ENCODE measurements at places on chromosomes 1 and 21.

DNA sequence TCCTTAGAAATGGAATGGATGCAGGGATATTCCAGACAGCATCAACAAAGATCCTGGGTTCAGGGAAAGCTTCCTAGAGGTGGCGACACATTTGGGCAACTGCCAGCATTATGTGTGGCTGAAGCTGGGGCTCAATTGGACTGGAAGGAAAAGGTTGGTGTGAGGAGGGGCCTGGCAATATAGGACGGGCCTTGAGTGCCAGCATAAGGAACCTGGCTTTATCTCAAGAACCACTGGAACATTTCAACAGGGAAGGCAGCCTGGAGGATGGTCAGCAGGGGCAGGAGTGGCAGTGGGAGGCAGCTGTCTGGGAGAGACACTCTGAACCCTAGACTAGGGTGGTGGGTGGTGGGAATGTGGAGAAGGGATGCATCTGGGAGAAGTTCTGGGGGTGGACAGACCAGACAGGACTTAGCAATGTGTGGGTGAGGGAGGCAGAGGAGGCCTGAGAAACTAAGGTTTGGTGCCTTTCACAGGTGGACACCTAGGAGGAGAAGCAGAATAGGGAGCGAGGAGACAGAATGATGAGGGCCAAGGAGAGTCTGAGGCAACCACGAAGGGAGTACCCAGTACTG is 3.5 kb downstream of the SH3BGRL3 start:
- DNase-seq, result no peak

DNA sequence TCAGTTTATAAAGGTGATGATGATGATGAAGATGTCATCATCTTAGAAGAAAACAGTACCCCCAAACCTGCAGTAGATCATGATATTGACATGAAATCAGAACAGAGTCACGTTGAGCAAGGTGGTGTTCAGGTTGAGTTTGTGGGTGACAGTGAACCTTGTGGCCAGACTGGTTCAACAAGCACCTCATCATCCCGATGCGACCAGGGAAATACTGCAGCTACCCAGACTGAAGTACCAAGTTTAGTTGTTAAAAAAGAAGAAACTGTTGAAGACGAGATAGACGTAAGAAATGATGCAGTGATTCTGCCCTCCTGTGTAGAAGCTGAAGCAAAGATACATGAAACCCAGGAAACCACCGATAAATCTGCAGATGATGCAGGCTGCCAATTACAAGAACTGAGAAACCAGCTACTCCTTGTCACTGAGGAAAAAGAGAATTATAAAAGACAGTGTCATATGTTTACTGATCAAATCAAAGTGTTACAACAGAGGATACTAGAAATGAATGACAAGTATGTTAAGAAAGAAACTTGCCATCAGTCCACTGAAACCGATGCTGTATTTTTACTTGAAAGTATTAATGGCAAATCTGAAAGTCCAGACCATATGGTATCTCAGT is 16.0 kb upstream of the CHAF1B start:
- no peak for DNase-seq

DNA sequence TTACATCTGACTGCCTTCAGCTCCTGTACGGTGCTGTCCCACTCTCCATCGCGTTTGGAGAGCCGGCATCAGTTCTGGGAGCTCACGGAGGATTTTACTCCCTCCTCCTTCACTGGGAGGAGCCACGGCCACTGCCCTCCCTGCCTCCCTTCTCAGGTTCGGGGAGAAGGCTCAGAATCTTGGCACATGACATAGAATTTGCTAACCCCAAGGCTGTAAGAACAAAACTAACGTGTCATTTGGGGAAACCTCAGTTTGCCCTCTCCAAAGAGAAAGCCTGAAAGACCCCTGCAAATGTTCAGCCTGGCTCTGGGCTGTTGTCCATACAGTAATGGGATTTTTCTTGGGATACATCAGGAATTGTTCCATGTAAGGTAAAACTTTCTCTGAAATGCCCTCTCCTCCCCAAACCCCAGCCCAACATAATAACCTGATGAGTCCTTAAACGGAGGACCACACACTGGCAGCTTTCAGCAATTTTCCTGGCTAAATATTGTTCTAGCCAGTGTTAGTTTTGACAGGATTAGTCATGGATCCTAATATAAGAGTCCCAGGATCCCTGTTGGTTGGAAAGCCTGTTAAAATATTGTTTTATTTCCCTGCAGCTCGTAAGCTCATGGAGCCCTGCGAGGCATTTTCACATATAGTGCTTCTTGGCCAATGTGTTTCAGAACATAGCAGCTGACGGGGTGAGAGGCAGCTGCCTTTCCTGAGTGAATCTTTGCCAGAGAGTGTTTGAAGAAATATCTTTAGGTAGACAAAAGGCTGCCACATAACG is 98.8 kb downstream of the RHOU start:
- no peak for DNase-seq

DNA sequence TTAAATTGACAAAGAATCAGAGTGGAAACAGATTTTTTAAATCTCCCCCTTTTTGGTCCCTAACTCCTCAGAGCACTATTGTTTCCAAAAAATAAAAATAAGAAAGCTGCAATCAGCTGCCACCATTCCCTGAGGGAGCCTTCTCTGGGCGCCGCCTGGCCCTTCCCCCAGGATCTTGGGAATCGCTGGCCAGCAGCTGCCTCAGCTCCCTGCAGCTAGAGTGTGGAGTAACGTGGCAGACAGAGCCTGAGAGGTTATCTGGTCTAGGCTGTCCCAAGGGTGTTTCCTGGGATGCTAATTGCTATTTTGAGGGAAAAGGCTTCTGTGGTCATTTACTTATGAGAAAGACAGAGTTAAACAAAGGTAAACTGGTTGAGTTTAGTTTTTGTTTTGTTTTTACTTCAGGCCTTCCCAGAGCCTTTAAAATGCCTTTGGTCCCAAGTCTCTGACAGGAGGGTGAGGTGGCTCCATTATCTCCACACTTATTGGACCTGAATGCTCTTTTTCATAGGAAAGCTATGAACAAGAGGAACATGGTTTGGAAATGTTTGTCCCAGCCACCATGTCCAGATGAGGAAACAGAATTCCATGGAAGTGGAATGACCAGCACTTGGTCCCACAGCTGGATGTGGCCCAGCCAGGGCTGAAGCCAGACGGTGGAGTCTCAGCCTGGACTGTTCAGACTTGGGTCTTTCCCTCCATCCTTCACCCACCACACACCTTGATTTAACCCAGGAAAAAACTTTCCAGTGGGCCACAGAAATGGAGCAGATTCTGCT is 14.1 kb upstream of the KIAA1614 start:
- DNase-seq, result no peak

- no peak for DNase-seq
Observed at GRCh38 chr1:153238527-153238926, 21.0 kb upstream of the LORICRIN start.

DNA sequence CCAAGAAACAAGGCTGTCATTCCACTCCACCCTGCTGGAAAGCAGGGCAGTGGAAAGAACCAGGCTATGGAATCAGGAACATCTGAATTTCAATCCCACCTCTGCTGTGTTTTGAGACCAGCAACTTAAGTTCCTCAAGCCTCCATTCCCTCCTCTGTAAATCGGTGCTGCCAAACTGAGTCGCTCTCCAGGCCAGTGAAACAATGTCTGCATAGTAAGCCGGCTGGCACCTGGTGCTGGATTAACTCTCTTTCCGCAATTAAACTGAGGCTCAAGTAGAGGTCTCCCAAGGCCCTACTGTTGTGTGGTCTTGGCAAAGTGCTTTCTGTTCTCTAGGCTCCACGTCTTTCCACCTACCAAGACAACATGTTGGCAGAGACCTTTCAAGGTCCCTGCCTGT is 65.3 kb downstream of the SSBP3 start:
- no peak for DNase-seq

- no peak for DNase-seq
Observed at GRCh38 chr1:213110349-213111300, 59.6 kb downstream of the RPS6KC1 start.
